ENCODE measurements at places on chromosomes 16 and 17. TPM values are rescaled to one million over a fixed set of nuclear protein-coding genes. Genes with fewer than 3 reads are reported as not detected.

The MEOX1 gene
- not detected for total RNA-seq

The NPB gene
- total RNA-seq: 0.96 TPM

The EPX gene
- total RNA-seq: not detected

The ALDH3A1 gene
- total RNA-seq: not detected

The RAB26 gene
- total RNA-seq: 292 TPM

The PARD6A gene
- total RNA-seq: 18.7 TPM

The MARVELD3 gene
- 0.25 TPM for total RNA-seq

The CRHR1 gene
- total RNA-seq: 0.71 TPM

The TMC7 gene
- total RNA-seq: 2.5 TPM

The ABCC11 gene
- total RNA-seq: not detected

The CDH1 gene
- total RNA-seq: 1.9 TPM

The DNAH17 gene
- total RNA-seq: 1.3 TPM

The GRAPL gene
- not detected for total RNA-seq

The OTOP3 gene
- total RNA-seq: not detected

The KRT9 gene
- total RNA-seq: not detected

The UNC45B gene
- 2.2 TPM for total RNA-seq

The TBC1D28 gene
- total RNA-seq: 0.44 TPM

The HBM gene
- total RNA-seq: not detected

The UTS2R gene
- 7.2 TPM for total RNA-seq

The ELMO3 gene
- total RNA-seq: 2.1 TPM

The MYLK3 gene
- 0.49 TPM for total RNA-seq

The CHST6 gene
- total RNA-seq: 4.0 TPM

The CMTM4 gene
- 8.2 TPM for total RNA-seq

The LITAFD gene
- total RNA-seq: not detected

The WWP2 gene
- total RNA-seq: 46.8 TPM

The UTP18 gene
- total RNA-seq: 23.9 TPM

The TVP23A gene
- total RNA-seq: 8.4 TPM

The DUSP3 gene
- total RNA-seq: 54.6 TPM

The GNG13 gene
- not detected for total RNA-seq

The RPTOR gene
- total RNA-seq: 39.8 TPM

The SPN gene
- 0.27 TPM for total RNA-seq

The GJC1 gene
- 60.9 TPM for total RNA-seq

All from glutamatergic neuron (in vitro differentiated cells).